ENCODE measurements at places on chromosomes 7 and 10. TPM values are rescaled to one million over a fixed set of nuclear protein-coding genes. Genes with fewer than 3 reads are reported as not detected.
A peak's percentile ranks its signal among the peaks of the same experiment; 100 is the strongest.

DNA sequence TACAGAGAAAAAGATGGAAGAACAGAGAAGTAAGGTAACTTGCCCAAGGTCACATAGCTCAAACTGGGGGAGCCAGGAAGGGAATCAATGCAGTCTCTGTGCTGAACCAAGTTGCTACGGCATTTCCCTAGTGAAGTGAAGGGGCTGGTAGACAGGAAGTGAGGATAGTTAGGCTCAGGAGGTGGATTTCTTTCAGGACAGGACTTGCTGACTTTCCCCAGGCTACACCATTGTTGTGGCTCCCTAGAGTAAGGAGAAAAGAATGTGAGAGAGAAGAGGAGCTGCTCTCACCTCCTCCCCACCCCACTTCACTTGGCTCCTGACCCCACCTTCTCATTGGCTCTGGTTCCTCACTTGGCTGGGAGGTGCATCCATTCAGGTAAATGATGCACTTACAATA is 316.9 kb downstream of the INHBA start:
- no peaks in the 10 kb centered on the region for H3K27me3 ChIP-seq
- no peak overlapping the region for H3K4me3 ChIP-seq
- no peaks in the 10 kb centered on the region for H3K36me3 ChIP-seq
- H3K27ac ChIP-seq: no peak overlapping the region

DNA sequence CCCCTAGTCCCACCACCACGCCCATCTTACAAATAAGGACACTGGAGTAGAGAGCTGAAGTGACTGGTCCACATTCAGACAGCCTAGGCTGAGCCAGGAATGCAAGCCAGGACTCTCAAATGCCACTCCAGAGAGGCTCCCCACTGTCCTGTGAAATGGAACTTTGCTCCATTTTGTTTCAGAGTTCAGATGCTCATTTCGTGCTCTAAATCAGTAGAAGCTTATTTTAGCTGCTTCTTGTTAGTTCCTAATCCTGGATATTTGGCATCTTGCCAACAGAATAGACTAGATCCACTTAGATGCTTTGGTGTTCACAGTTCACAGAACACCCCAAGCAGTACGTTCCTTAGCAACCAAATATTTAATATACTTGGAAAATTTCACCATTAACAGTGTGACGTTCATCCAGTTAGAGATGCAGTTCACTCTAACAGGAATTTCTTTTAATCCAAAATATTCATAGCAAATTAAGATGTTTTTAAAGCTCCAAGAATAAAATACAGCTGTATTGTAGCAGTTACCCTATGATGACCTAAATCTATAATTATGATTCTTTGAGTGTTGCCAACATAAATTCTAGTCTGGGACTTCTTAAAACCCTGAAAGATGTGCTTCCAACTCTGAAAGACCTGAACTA is 7.3 kb downstream of the MMP21 start:
- no peaks in the 10 kb centered on the region for H3K27me3 ChIP-seq
- H3K36me3 ChIP-seq: peaks cover 19% of the 10 kb centered on the region
- no peak for DNase-seq
- no peaks in the 10 kb centered on the region for H3K4me1 ChIP-seq
- no peak overlapping the region for H3K4me3 ChIP-seq

DNA sequence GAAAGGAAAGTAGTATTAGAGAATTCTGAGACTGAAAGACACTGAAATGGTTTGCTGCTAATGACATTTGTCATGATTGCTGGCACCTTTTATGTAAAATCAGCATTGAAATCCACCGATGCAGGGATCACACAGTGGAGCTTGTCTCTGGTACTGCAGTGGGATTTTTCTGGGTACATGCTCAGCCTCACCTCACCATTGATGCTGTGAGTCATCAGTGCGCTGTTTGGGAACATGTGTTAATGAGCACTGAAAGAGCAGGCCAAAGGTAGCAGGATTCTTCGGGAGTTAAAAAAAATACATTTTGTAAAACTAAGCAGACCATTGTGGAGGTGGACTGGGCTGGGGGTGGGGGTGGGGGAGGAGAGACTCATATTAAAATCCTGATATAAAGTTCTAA is 174.9 kb downstream of the CREB5 start:
- H3K4me3 ChIP-seq: no peak overlapping the region
- H3K36me3 ChIP-seq: no peaks in the 10 kb centered on the region
- H3K27ac ChIP-seq: no peak overlapping the region
- DNase-seq: peak; percentile 58
- H3K27me3 ChIP-seq: peaks cover 6% of the 10 kb centered on the region

GRCh38 chr10:101397140-101397539 is 43.2 kb downstream of the BTRC start:
- H3K4me3 ChIP-seq: no peak overlapping the region
- no peaks in the 10 kb centered on the region for H3K4me1 ChIP-seq

Gene MSMB
- total RNA-seq: not detected

DNA sequence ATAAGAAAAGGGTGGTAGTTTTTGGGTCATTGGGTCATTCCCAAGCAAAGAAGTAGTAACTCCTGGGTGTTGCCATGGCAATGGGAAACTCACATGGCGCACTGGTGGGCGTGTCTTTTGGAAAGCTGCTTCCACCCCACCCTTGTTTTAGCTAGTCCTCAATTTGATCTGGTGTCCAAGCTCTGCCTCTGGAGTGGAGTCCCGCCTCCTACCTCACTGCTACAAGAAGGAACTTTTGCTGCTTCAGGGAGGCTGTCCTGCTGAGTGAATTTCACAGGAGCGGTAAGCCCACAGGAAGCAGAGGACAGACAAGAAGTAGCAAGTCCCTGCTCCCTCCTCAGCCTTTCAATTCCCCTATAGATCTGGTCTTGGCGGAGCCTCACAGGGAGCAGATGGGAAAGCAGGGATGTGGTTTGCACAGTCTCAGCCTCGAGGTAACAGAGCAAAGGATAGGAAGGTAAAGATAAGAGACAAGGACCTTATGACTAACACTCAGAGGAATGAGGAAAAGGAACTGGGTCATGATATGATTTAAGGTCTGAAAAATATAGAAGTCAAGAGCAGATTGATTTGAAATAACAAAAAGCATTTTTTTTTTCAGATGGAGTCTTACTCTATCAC is 700.3 kb downstream of the TNS3 start:
- peaks cover 3% of the 10 kb centered on the region for H3K4me1 ChIP-seq
- DNase-seq: no peak
- no peak overlapping the region for H3K4me3 ChIP-seq
- H3K36me3 ChIP-seq: no peaks in the 10 kb centered on the region

- H3K4me1 ChIP-seq: peaks cover 20% of the 10 kb centered on the region
- no peak overlapping the region for H3K27ac ChIP-seq
- H3K4me3 ChIP-seq: no peak overlapping the region
- no peaks in the 10 kb centered on the region for H3K27me3 ChIP-seq
Measured at GRCh38 chr10:47400251-47400650, 16.2 kb upstream of the ZNF488 start.

DNA sequence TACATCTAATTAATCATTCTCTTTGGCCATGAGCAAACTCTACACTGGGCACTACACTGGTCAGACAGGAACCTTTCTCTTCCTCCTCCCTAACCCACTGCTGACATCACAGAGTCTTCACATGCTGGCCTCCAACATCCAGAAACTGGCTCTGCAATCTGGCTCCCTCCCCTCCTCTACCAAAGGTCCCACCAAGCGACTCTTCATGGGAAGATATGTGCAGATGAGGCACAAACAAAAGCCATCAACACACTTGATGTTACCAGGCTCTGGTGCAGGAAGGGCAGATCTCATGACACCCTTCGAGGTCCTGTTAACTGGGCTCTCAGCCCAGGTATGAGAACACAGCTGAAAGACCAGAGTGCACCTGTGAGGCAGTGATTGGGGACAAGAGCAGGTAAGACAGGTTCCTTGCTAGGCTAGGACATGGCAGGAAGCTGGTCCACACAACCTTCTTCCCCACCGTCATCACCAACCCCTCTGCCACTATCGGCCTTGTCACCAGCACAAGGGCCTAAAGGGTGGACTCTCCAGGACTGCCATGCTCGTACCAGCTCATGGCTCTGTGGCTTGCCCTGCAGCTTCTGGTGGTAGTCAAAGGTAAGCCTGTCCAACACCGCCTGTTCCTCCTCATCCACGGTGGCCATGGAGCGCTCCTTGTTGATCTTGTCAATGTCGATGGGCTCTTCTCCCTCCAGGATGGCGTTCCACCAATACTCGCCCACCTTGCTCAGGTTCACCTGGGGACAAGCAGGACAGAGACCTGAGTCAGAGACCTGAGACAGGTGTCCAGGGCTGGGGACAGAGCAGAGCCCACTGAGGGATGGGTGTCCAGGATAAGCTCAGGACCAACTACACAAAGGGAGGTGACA is 66.6 kb upstream of the CAMK2B start:
- no peak overlapping the region for H3K27ac ChIP-seq
- H3K4me3 ChIP-seq: no peak overlapping the region
- H3K4me1 ChIP-seq: no peaks in the 10 kb centered on the region

GRCh38 chr10:22250897-22251660 is 33.3 kb upstream of the EBLN1 start:
- peak; percentile 11 for DNase-seq
- H3K36me3 ChIP-seq: no peaks in the 10 kb centered on the region
- H3K27me3 ChIP-seq: peaks cover 8% of the 10 kb centered on the region
- H3K4me3 ChIP-seq: peak overlapping the region; percentile 78

DNA sequence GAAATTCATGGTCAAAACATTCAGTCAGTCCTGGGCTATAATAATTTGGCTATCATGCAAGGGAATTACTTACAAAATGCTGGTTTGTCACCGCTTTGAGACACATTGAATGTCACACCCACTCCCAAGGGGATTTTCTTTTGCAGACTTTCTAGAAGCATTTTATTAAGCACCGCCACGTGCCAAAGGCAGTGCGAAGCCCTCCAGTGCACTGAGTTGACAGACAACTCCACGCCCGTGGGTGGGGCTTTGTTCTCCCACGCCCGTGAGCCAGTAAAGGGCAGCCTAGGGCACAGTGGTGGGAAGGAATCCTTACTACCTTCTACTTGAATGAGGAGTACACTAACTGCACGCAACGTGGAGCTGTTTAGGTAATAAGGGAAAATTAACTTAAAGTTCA is 515.8 kb downstream of the KCNMA1 start:
- no peaks in the 10 kb centered on the region for H3K4me1 ChIP-seq
- no peak overlapping the region for H3K27ac ChIP-seq
- H3K27me3 ChIP-seq: no peaks in the 10 kb centered on the region
- H3K36me3 ChIP-seq: no peaks in the 10 kb centered on the region
- no peak for DNase-seq
- no peak overlapping the region for H3K4me3 ChIP-seq

Gene SFRP4
- 0.19 TPM for total RNA-seq

- H3K4me1 ChIP-seq: peaks cover 49% of the 10 kb centered on the region
- peak overlapping the region; percentile 13 for H3K4me3 ChIP-seq
- peak overlapping the region; percentile 98 for H3K27ac ChIP-seq
- H3K36me3 ChIP-seq: no peaks in the 10 kb centered on the region
- H3K27me3 ChIP-seq: no peaks in the 10 kb centered on the region
Measured at GRCh38 chr7:158821171-158822031, 7.9 kb downstream of the ESYT2 start.

- H3K4me1 ChIP-seq: no peaks in the 10 kb centered on the region
- no peak for DNase-seq
- no peaks in the 10 kb centered on the region for H3K27me3 ChIP-seq
Measured at GRCh38 chr10:23013581-23014335, 81.6 kb upstream of the MSRB2 start.

Gene RHOBTB1
- 46.5 TPM for total RNA-seq

Measured in astrocyte (in vitro differentiated cells and primary cell).